ENCODE measurements at places on chromosomes 7 and 10.

GRCh38 chr10:32308027-32308603 is 38.8 kb downstream of the EPC1 start:
- DNase-seq, result no peak

DNA sequence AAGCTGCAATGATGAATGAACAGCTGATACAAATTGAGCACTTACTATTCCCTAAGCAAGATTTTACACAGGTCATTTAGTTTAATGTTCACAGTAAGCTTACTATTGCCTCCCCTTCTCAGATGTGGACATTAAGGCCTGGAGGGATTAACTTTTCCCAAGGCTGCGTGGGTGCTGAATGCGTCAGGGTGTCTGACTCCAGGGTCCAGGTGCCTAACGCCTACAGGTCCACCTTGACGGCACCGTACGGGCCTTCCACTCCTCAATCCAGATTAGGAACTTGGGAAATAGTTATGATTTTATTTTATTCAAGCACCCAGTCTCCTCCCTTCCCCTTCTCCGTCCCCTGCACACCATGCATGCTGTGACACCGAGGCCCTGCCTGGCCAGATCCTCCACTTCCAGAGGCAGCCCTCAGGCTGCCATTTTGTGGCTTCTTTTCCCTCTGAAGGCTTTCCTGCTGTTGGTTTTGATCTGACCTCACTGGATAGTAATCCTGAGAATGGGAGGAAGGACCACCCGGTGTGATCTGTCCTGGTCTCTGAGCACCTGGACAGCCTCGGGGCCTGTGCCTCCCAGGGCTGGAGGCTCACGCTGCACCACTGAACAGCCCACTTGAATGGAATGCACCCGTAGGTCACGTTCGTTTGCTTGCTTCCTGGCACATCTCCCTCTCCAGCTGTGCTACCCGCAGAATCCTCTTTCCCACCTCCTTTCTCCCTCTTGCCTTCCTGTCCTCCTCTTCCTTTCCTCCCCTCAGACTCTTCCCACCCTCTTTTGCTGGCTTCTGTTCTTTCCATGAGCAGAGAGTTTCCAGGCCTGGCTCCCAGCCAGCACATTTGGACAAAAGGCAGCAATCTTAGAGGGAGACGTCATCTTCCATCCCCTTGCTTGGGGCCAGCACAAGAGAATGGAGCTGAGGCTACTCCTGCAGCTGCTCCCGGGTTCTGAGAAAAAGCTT is 14.4 kb downstream of the DENND2A start:
- no peak for DNase-seq

DNA sequence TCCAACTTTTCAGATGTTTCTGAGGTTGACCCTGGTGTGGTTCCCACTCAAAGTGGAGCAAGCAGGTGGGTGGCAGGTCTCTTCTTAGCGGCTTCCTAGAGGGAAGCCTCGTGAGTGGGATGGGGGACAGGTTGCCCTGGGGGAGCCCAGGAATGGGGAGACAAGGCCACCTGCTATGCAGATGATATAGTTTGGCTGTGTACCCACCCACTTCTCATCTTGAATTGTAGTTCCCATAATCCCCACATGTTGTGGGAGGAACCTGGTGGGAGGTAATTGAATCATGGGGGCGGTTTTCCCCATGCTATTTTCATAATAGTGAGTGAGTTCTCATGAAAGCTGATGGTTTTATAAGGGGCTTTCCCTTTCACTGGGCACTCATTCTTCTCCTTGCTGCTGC is 68.3 kb downstream of the KIAA1217 start:
- no peak for DNase-seq

DNA sequence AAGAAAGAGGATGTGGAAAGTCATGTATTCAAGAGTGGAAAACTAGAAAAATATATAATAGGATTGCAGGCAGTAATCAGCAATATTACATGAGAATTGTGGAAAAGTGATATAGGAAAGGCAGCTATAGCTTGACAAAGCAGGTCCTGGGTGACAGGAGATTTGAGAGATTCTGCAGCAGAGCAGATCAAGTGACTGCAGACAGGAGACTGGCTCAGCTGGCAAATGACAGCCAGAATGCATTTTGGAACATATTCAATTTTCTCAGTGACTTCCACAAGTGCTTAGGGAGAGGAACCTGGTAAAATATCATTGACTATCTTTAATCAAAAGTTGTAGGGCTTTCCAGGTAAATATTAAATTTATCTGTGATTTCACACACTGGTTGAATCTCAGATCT is 260.5 kb upstream of the CACNA2D1 start:
- DNase-seq, result no peak

- DNase-seq, result no peak
Measured at GRCh38 chr7:2886900-2887299, 42.8 kb upstream of the GNA12 start.

- DNase-seq, result no peak
Measured at GRCh38 chr10:96333101-96333500, 25.7 kb downstream of the OPALIN start.

DNA sequence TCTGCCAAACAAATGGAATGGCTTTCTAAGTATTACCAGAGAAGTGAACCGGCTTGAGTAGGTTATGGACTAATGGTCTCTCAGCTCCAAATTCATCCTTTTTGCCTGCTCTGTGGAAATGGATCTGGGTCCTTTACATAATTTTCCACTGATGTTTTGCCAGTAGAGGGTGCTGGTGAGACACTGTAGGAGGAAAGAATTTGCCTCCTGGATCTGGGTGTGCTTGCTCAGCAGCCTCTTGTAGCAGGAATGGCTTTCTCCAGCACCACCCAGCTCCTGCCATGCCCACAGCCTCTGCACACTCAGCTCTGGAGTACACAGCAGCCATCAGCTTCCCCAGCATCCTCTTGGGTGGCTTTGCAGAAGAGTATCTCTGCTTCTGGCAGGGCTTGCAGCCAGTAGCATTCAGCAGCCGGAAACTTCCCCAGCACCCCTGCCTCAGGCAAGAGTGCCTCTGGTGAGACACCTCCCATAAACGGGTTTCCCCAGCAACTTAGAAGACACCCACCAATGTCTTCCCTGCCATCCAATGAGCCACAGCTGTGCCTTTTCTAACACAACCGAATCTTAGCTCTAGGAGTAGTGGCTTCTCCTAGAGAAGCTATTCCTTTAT is 235.0 kb upstream of the PLPP4 start:
- no peak for DNase-seq

DNA sequence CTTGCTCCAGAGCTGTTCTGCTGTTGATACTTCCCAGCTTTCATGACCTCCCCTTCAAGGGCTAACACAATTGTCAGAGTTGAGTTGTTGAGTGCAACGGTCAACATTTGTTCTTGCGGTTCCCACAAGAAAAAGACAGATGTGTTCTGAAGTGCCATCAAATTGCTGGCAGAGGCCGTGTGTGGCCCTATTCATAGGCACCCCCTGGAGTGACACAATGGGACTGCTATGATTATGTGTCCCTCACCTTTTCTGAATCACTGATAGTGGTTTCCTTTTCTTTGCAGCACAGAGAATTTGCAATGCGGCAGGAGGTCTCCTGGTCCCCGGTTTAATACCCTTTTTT is 5.8 kb upstream of the IGFBP1 start:
- DNase-seq, result no peak

DNA sequence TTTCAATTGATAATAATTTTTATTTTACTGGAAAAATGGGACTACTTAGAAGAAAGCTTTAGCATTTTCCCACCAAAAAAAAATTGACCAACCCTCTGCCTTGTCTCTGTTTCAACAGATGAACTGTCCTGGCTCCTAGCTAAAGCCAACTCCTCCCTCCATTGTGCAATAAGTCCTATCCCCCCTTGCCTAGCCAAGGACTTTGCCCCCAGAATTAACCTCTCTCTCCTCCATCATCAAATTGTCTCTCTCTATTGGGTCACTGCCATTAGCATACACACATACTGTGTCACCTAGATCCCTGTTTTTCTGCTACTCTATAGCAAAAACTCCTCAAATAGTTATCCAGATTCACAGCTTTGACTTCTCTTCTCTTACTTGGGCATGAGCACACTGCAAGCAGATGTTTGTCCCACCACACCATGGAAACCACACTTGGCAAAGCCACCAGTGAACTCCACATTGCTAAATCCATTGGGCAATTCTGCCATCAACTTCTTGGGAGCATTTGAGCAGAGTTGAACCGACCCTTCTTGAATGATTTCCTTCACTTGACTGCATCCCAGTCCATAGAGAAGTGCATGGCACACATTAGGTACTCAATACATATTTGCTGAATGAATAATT is 91.4 kb upstream of the NEBL start:
- no peak for DNase-seq

GRCh38 chr10:29598851-29599311 is 35.9 kb downstream of the SVIL start:
- no peak for DNase-seq

GRCh38 chr10:133396035-133396624 is 2.2 kb downstream of the MTG1 start:
- no peak for DNase-seq

DNA sequence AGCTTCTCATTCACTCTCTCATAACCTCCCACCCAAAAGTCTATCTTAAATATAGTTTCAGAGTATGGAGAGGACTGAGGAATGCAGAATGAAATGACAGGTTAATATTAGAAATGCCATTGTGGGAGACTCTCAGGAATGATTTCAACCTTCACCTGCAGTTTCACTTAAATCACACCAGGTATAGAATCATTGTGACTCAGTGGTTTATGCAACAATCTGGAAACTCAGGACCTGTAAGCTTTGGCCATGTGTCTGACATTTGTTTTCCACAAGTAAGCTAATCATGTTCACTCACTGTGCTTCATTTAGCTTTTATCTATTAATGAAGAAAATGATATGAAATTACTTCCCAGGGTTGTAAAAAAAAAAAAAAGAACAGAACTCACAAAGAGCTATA is 8.7 kb upstream of the PTPN12 start:
- no peak for DNase-seq
